ENCODE measurements at places on chromosomes 3 and 15.
A peak's percentile ranks its signal among the peaks of the same experiment; 100 is the strongest.

DNA sequence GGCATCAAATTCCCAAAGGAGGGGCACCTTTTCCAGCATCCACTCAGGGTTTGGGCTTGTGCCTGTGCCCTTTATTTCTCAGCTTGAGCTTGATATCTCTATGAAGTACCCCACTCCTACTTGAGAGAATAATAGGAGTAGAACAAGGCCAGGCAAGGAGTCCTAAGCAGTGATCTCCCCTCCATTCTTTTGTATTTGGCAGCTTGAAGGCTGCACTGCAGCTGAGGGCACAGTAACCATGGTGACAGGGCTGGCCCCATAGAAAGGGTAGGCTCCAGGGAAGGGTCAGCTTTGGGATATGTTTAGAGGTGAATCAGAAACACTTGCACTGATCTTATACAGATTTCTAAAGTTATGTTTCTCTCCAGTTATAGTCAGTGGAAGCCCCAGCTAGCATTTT, 145.4 kb upstream of the SLC24A5 start:
- DNase-seq, result no peak

DNA sequence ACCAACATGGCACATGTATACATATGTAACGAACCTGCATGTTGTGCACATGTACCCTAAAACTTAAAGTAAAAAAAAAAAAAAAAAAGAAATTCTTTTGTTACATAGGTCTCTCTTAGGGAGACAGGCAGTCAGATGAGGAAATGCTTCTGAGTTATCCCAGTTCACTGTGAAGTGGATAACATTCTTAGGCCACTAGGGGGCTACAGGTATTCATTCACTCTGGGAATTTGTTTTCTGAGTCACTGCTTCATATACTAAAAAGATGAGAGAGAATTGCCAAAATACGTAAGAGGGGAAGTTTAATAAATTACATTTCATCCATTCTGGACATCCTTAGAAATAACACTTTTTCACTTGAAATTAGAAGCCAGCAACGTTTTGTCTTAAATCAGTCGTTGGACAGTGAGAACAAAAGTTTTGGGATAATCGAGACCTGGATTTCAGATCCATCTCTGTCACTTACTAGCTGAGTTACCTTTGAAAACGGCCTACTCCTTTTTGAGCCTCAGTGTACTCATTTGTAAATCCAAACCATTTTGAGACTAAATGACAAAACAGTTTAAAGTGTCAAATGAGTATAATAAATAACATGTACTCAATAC, 738.4 kb upstream of the ALCAM start:
- DNase-seq, result peak; percentile 15

DNA sequence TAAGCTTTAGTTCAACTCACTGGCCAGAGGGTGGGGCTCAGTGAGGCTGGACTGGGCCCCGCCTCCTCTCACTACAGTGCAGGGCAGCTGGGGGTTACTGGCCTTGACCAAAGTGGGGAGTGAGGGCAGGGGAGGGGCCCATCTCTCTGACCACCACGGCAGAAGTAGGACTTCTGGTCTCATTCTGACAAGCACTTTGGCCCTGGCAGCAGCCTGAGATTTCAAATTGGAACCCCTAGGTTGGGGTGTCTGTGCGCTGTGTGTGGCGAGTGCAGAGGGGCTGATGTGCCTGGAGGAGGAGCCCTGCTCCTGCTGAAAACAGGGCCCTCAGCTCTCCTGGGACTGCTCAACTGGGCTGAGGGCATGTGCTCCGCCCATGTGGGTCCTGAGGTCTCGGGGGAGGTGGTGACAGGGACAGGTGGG, 60.3 kb upstream of the RPL32 start:
- DNase-seq, result no peak

DNA sequence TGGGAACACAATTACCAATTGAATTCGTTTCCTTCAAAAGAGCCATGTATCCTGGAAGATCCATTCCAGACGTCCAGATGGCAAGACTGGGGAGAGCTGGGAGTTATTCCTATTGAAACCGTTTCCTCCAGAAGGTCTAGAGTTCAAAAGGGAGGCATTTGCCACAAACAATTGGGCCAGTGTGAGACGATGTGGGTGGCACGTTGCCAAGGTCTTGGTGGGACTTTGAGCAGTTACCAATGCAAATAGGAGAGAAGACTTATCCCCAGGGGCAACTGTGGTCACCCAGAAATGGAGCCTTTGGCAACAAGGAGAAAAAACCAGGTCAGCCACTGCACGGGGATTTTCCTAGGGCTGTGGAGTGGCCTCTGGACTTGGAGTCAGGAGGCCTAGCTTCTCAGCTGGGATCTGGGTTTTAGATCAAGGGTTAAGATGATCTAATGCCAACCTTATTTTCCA, 29.6 kb upstream of the TLE3 start:
- DNase-seq, result no peak

DNA sequence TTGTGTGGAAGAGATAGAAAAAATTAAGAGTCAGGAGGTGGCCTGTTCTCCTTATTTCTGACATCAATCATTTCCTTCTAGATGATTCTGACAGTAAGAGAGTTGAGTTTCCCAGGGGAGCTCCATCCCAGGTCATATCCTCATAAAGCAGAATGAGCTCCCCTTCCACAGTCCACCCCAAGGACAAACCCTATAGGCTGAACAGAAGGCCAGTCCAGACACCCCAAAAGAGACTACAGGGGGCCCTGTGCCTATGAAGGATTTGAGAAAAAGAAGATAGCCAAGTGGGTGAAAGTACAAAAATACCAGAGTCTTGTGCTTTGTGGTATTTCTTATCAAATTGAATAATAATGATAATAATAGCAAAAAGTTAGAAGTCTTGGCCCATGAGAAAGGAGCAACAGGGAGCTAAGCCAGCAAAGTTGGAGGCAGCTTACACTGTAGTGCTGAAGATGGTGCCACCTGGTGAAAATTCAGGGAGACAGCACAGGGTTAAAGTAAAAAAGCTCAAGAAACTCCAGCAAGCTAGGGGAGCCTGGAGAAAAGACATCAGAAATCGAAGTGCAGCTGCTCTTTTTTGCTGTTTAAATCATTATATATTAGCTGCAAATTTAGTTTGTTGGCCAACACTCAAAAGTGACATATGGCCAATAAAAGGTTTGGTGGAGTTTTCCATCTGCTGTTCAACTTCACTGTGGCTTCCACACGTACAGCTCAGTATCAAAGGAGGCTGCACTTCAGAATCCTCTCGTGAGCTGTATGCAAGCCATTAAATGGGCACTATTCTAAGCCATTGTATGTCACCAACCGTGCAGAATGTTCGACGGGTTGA, 35.8 kb upstream of the SLC24A5 start:
- DNase-seq, result no peak

DNA sequence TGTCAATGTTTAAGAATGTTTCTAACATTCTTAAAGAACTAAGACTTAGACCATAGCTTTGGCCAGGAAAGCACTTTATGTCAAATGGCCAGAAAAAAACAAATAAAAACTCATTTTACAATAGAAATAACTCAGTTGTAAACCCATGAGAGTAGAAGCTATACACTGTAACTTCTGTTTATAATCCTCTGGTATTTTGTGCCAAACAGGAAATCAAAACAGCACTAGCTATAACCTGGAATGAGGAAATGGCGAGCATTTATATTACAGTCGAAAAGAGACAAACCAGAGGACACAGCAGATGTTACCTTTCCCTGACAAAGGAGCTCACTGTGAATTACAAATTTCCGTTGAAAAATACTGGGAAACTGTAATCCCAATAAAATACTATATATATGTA, 10.3 kb downstream of the GK5 start:
- DNase-seq, result no peak

DNA sequence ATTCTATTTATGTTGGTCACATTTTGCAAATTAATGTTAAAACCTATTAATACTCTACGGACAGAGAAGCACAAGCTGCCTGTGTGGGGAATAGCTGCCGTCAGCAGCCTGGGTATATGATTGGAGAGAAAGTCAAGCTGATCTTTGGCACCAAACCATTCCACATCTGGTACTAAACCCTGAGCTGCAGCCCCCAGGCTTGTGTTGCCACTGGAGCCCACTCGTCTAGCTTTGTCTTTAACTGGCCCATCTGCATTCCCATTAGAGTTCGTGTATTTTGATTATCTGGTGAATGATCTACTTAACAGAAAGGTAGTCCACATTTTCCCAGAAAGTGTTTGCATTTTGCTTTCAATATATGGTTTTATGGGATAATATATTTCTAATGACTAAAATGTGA, 5.4 kb downstream of the NDUFB4 start:
- no peak for DNase-seq

DNA sequence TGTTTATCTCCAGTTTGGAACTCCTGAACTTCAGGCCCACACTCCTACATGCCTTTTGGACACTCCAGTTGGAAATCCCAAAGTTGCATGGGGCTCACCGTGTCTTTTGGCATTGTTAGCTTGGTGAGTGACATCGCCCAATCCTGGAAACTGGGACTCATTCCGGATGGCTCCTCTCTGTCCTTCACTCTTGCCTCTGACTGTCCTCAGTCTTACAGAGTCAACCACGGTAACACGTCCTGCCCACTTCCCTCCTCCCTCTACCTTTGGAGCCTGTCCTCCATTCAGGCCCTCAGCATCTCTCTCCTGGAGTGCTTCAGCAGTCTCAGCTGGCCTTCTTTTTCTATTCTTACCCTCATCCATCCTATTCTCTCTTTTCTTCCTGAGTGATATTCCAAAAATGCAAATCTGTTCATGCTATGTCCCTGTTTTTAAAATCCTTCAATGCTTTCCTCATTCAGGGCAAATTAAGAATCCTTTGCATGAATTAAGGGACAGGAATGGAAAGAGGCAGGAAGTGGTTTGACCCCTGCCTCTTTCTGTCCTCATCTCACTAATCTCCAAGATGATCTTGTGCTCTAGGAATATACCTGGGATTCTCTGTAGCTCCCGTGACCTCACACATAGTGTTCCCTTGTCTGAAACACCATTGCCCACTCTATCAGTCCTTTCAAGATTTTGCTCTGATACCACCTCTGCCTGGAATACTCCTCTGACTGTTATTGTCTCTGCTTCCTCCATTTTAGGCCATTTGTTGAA, 42.5 kb downstream of the LPP start:
- no peak for DNase-seq

DNA sequence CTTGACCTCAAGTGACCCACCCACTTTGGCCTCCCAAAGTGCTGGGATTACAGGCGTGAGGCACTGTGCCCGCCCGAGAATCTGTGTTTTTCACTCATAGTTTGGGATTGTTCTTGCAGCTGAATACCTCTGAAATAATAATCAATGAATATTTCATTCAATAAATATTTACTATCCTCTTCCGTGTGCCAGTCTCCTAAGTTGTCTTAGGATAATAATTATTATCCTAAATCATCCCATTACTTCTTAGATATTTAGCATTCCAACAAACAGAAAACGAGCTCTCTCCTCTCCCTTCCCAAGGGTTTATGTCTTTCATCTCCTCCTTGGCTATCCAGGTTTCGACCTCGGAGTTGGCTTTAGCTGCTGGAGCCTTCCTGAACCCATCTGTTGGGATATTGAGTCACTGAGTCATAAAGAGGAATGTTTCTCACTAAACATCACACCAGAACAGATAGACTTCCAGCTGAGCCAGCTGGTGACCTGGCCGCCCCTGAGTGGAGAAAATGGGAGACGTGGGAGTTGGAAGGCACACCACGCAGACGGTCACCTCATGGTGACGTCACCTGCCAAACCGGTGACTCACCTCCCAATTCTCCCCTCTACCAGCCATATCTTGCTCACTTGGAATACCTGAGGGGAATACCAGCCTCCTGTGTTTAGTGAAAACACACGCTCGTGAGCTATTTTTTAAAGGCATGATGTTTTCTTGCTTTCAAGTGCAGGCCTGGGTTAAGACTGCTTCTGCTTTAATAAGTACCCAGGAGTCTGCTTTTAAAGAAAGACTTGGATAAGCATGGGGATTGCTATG, 43.9 kb downstream of the BHLHE40 start:
- no peak for DNase-seq

DNA sequence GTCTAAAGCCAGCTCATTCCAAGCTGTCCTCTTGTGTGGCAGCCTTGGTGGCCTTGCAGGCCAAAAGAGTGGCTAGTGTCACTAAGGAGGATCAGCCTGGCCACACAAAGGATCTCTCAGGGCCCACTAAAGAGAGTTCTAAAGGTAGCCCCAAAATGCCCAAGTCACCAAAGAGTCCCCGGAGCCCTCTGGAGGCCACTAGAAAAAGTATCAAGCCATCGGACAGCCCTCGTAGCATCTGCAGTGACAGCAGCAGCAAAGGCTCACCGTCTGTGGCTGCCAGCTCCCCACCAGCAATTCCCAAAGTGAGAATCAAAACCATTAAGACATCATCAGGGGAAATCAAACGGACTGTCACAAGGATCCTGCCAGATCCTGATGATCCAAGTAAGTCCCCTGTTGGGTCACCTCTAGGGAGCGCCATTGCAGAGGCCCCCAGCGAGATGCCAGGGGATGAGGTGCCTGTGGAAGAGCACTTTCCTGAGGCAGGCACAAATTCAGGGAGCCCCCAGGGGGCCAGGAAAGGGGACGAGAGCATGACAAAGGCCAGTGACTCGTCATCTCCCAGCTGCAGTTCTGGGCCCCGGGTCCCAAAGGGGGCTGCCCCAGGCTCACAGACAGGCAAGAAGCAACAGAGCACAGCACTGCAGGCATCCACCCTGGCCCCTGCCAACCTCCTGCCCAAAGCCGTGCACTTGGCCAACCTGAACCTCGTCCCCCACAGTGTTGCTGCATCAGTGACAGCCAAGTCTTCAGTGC, 33.5 kb upstream of the ALPK3 start:
- DNase-seq, result no peak

DNA sequence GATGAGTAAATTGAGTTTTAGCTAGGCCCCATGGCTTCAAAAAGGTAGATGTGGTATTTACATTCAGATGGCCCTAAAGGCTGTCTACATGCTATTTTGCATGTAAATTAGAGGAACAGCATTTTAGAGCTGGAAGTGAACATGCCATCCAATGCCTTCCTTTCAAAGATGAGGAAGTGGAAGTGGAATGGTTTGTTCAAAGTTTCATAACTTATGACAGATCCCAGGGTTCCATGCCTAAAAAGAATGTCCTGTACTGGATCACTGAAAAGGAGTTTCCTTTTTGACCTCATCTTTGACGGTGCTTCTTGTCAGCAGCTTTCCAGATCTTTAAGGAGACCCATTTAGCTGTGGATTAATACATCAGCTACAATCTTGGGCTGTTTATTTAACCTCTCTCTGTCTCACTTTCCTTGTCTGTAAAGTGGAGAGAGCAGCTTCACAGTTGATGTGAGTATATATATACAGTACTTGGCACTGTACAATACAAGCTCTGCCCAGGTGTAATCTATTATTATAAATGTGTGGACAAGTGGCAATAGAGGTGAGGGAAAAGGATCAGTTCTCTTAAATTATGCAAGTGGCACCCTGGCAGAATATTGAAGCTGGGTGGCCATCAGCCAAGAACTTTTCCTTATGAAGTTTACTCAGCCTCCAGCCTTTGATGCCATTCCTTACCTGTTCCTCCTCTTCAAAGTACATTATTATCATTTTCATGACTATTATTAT, 68.7 kb upstream of the GOLGA8B start:
- DNase-seq, result no peak

GRCh38 chr15:81516461-81516860, 142.4 kb upstream of the TMC3 start:
- DNase-seq, result no peak

- peak; percentile 13 for DNase-seq
Observed at GRCh38 chr15:26355472-26356074, 417.3 kb downstream of the GABRB3 start.

- no peak for DNase-seq
Observed at GRCh38 chr15:64566629-64567427, 106.5 kb downstream of the ZNF609 start.

GRCh38 chr3:14726441-14726780, 51.5 kb downstream of the C3orf20 start:
- DNase-seq, result no peak

- DNase-seq, result no peak
Observed at GRCh38 chr3:23107221-23107620, 95.9 kb upstream of the UBE2E2 start.

All from hippocampal formation (tissue), 2 donors.